ENCODE measurements at places on chromosomes 6 and 20.

DNA sequence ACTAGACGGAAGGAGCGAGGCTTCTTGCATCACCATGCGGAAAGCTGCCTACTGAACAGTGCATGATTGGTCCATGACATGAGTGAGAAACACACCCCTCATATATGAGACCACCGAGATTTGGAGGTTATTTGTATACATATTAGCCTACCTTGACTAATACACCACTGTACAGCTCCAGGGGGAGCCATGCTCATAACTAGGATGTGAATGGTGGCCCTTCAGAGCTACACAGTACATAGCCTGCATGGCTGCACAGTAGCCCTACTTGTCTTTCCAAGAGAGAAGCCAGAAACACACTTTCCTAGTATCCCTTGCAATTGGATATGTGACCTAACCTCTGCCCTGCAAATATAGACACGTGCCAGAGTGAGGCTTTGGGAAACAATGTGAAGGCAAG is 21.8 kb upstream of the MCUR1 start:
- DNase-seq, result no peak

- no peak for DNase-seq
Observed at GRCh38 chr6:15796130-15796771, 133.4 kb upstream of the DTNBP1 start.

- DNase-seq, result no peak
Observed at GRCh38 chr6:156602066-156602385, 175.2 kb upstream of the ARID1B start.

- no peak for DNase-seq
Observed at GRCh38 chr20:17177341-17177740, 49.5 kb upstream of the PCSK2 start.

GRCh38 chr6:112296122-112296521 is 41.8 kb upstream of the LAMA4 start:
- no peak for DNase-seq

DNA sequence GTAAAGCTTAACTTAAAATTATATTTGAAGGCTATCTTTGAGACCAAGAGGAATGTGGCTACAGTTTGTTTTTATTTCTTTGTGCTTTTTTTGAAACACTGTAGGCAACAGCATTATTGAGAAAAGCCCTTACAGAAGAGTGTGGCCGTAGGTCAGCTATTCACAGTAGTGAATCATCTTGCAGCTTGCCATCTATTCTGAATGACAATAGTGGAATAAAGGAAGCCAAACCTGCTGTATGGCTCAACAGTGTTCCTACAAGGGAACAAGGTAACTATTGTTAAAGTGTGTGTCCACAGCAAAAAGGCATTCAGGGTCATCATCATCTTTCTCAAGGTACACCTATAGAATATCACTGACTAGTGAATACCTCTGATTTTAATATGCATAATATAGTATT is 88.5 kb downstream of the KIZ start:
- DNase-seq, result no peak

- DNase-seq, result no peak
Observed at GRCh38 chr6:128259730-128260685, 260.4 kb downstream of the PTPRK start.

- DNase-seq, result no peak
Observed at GRCh38 chr6:112563368-112563767, 216.2 kb downstream of the RFPL4B start.

DNA sequence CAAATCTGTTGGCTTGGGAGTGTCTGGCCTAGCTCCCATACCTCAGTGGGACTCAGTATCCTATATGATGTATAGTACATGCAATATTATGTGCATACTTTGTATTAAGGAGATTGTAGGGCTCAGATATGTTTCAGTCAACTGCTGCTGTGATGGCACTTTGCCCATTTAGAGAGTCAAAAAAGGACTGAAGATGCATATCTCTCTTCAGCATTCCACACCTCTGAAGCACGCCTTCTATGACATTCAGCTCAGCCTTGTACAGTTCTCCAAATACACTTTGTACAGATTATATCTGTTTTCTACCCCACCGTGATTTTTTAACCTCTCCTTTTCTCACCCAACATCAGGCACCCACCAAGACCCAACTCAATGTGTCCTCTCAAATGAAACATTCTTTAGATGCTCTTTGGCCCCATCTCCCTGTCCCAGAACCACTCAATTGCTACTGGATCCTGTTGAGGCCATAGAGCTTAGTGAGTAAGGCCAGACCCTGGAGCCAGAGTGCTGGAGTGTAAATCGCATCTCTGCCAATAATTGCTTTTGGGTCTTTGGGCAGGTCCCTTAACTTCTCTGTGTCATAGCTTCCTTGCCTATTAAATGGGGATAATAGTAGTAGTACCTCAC is 15.6 kb downstream of the ENPP1 start:
- no peak for DNase-seq

DNA sequence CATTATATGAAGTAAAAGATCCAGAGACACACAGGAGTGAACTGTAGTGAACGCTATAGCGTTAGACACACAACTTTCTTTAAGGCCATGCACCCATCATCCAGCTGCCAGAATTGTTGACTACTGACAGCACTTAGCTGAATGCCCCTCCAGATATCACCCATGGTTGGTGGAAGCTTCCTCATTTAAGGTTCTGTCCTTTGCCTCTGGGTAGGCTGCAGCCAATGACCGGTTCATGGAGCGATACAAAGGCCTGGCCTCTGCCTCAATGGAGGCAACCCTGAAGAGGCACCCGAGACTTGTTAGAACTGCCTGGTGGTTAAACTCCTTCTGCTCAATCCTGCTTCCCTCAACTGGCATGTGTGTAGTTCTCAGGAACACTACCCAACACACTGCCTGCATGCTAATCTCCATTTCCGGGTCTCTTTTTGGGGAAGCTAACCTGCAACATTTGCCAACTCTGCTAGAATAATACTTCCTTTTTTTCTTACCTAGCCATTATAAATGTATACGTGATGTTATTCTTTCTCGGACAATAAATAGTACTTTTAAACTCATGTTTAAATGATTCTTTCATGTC is 49.8 kb upstream of the THEMIS start:
- DNase-seq, result no peak

DNA sequence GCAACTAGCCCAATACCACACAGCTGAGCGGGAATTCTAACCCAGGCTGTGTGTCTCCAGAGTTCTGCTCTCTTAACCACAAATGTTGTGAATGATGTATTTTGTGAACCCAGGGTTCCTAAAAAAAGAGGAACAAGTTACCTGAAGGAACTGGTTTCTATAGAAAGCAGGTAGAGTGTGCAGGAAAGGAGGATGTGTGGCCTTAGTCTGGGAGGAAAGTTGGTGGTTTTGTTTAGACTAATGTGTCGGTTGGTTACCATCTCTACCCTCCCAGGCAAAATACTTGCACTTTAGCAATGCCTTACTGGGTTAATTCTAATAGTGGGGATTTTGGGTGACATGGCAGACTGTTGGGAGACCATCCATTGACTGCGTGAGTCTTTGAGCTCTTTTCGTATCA is 143.3 kb downstream of the SCP2D1 start:
- no peak for DNase-seq

DNA sequence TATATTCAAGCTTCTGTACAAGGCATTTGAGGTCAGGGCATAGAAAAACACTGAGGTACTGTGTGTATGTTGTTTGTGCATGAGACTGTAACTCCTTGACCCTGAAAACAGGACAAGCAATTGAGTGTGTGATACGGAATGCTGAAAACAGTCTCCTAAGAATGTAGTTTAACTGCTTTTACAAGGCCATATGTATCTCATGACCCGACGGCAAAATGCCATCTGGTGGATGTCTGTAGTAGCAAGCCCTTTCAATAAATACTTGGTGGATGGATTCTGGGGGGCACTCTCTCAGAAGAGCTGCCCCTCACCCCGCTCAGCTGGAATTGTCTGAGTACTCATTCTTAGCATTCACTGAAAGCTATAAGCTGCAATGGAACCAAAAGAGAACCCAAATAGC is 69.3 kb upstream of the EYS start:
- DNase-seq, result no peak

DNA sequence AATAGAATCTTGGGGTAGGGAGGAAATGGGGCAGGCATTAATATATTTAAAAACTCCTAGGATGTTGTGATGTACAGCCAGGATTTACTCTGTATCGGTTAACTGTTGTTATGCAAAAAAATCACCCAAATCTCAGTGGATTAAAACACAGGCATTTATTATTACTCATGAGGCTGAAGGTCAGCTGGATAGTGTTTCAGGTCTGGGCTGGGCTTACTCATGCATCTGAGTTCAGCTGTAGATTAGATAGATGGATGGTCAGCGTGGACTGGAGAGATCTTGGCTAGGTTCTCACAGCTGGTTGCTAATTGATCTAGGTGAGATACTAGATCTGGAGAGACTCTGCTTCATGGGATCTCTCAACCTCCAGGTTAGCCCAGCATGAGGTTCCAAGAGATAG is 131.4 kb downstream of the BTBD3 start:
- no peak for DNase-seq

- no peak for DNase-seq
Observed at GRCh38 chr6:95109212-95109611, 468.1 kb upstream of the MANEA start.

GRCh38 chr6:111824608-111825337 is 48.5 kb downstream of the FYN start:
- DNase-seq, result no peak

- DNase-seq, result no peak
Observed at GRCh38 chr20:38730167-38730988, 6.1 kb downstream of the SLC32A1 start.

GRCh38 chr6:127938701-127939100 is 37.8 kb upstream of the THEMIS start:
- DNase-seq, result no peak

DNA sequence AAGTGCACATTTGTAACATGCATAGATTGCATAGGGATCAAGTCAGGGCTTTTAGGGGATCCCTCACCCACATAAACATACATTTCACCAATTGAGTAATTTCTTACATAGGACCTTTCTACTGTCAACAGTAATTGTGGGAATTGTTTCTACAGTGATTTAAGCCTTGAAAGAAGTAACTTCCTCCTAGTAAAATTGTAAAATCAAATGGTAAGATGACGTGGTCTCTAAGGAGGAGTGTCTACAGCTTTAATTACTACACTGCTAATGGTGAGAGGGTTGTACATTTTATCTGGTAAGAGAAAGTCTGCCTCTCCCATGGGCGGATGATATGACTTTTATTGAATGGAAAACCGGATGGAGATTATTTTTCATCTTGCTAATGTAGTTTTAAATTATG is 98.0 kb downstream of the RPP40 start:
- no peak for DNase-seq

DNA sequence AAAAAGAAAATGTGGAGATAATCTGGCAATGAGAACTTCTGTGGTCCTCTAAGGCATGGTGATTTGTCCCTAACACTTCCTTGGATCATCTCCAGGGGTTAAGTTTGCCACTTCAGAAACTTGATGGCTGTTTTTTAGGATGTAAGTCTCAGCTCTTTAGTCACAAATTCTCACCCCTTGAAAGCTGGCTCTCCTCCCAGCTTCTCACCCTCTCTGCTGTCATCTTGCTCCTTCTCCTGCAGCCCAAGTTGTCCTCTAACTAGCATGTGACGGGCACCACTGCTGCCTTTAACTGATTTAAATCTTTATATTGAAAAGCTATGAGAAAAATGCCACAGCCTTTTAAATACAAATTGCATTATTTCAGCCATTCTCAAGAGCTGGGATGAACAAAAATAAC is 107.8 kb downstream of the MAP3K5 start:
- no peak for DNase-seq

All from activated CD4-positive, alpha-beta T cell treated with anti-CD3 and anti-CD28 coated beads for 1 hour (primary cell).